ENCODE measurements at places on chromosomes 6 and 20.
A peak's percentile ranks its signal among the peaks of the same experiment; 100 is the strongest.

GRCh38 chr6:21613809-21614208 is 20.3 kb downstream of the SOX4 start:
- DNase-seq, result no peak

- DNase-seq, result peak; percentile 84
Observed at GRCh38 chr6:132937466-132937906, 123.1 kb downstream of the RPS12 start.

DNA sequence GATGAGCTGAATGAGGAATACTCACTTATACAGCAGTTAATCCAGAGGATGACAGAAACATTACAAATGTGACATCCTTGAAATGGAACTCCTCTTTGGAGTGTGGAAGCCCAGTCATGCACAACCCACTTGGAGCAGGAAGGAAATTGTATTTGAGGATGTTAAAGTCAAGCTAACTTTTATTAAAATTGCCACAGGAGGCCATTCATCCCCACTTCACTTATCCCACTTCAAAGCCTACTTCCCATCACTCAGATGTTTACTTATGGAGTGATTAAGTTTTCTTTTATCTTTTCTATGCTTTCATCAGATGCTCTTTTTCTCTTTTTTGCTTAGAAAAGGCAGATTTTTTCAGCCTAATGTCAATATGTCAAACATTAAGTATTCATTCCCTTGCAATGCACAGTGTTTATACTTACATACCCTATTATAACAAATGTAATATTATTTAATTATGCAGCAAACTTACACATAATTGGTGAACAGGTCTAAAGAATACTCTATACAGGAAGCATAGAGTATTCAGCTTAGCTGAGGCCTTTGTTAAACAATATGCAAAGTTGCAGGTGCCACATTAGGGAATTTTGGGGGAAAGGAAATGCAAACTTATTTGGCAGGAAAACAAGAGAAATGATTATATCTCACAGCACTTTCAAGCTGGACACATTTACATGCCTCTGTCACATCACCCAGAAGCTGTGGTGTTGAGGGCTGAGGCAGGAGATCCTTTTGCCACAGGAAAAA is 148.9 kb downstream of the KHDC1L start:
- DNase-seq, result no peak

DNA sequence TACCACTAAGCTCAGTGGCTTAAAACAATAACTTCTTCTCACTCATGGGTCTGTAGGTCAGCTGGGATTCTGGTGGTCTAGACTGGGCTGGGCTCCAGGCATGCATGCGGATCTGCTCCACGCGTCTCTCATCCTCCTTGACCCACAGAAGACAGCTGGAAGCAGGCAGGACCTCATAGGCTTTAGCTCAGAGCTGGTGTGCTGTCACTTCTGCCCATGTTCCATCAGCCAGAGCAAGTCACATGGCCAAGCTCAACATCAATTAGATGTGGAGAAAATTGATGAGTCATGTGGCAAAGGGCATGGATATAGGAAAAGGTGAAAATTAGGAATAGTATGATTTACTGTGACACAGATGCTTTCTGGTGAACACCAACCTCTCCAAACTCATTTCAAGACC is 57.4 kb upstream of the PSMF1 start:
- no peak for DNase-seq

GRCh38 chr6:145051661-145052060 is 683.7 kb downstream of the EPM2A start:
- no peak for DNase-seq

DNA sequence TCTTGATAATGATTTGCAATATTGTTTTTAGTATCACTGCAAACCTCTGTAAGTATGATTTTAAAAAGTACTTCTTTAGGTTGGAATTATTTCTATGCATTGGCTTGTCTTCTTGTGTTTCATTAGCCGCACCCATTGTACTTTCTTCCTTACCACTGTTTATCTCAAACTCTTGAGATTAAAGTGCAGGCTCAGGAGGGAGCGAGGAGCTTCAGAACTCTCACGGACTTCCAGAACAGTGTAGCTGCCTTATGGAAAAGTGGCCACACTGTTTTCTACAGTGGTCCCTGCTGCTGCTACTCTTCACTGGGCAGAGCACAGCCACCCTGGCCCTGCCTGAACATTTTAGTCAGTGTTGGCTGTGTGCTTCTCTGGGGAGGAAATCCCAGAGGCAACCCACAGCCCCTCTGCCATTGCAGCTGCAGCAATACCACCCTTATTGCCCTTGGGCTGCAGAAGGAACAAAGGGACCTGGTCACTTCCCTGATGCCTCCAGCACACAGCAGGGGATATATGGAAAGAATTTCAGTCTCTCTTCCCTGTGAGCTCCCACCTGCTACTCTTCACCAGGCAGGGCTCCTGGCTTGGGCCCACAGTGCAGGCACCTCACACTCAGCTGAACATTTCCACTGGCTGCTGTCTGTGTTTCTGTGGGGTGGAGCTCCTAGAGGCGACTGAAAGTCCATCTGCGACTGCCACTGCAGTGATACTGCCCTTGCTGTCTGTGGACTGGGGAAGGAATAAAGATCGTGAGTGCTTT is 91.7 kb upstream of the MAP3K4 start:
- no peak for DNase-seq
